ENCODE measurements at places on chromosomes 11 and 22.

DNA sequence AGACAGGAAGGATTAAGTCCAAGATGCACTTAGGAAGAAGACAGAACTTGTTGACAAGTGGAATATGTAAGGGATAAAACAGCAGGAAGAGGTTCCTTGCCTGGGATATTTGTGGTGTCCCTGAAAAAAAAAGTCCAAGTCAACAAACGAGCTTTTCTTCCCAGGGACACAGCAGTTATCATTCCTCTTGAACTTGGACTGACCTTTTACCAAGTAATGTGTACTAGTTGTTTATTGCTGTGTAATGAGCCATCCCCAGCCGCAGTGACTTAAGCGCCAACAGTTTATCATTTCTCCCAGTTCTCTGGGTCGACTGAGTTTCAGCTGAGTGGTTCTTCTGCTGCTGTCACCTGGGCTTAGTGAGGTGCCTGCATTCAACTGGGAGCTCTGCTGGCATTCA lies 37.0 kb downstream of the KREMEN1 start:
- DNase-seq, result no peak

DNA sequence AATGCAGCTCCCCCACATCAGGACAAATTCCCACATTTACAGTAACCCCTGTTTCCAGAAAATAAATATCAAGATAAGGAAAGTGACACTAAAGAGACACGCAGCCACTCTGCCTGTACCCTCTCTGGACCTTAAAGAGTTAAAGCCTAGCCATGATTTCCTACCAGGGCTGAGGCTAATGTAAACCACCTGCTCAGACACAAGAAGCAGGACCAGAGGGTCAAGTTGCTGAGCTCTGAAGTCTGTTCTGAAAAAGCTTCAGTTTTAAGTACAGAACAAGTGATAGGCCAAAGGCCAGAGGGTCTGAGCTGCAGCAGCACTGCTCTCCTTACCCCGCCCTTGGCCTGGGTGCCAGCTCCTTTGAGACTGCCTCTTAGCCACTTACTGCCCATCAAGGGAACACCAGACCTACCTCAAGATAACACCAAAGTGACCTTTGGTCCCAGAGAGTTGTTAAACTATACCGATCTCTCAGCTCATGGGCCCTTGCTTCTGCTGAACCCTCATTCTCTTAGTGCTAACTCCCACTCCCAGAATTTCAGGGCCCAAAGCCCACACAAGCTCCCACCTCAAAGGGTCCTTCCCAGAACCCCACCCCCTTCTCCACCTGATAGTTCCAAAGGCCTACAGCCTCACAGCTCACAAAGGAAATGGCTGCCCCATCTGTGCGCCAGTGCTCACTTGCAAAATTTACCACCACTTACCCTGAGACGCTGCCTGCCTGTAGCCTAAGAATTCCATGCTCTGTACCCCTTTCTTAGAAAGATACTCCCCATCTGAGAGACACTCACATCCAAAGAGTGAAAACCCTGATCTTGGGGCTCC lies 40.5 kb downstream of the IL18BP start:
- DNase-seq, result no peak

DNA sequence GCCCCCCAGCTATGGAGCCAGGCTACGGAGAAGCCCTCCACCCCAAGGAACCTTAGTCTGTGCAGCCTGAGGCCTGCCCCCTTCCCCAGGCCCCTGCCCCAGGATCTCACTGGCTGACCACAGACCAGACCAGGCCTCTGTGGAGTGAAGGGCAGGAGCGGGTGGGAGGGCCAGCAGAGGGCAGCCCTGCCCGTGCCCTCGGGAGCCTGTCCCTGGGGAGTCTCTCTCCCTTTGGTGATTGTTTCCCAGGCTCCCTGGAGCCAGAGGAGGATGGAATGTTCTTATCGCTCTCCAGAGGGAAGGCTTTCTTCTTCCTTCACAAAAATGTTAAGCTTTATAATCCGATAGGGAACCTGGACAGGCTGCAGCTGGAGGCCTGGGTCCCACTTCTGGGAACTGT lies 455.3 kb downstream of the SOX6 start:
- DNase-seq, result no peak

DNA sequence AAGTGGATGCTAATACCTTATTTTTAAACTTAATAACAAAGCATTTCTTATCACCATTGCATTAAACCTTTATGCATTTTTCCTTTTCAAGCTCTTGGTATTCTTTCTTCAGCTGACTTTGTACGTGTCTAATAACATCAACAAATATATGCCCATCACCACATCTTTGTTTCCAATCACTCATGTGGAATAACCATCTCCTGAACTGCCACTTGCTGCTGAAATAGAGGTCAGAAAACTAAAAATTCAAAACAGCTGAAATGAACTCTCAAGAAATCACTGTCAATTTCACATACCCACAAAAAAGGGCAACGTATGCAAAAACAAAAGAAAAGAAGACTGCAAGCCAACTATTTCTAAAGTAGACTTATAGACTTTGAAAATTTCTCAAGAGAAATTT lies 7.4 kb downstream of the MSANTD4 start:
- no peak for DNase-seq

GRCh38 chr22:27475548-27475897 lies 326.0 kb downstream of the MN1 start:
- no peak for DNase-seq

GRCh38 chr22:28207281-28208030 lies 288.4 kb upstream of the PITPNB start:
- DNase-seq, result no peak

DNA sequence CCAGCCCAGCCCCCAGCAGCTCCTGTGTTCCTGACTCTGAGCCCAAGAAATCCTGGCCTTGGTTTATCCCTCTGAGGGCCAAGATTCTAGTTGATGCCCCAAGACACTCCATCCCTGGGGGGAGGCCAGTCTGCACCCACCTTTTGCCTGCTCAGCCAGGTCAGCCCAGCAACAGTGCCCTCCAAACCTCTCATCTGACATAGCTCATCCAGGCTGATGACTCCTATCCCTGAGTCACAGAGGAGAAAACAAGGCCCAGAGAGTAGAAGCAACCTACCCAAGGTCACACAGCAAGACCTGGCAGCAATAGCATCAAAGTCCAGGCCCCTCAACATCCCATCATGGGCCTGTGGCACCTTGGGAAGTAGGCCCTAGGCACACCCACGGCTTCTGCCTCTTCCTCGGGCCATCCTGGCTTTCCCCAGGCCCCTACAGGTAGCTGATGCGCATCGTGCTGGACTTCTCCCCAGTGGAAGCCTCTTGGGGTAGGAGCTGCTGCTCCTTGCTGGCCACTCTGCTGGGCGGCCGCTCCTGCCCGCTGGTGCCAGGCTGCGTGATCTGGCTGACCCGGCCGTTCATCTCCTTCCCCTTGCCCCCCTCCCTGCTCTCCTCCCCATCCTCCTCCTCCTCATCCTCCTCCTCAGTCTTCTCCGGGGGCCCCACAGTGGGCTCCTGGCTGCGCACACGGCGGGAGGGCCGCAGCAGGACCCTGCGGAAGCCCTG lies 6.0 kb downstream of the SSTR3 start:
- no peak for DNase-seq

DNA sequence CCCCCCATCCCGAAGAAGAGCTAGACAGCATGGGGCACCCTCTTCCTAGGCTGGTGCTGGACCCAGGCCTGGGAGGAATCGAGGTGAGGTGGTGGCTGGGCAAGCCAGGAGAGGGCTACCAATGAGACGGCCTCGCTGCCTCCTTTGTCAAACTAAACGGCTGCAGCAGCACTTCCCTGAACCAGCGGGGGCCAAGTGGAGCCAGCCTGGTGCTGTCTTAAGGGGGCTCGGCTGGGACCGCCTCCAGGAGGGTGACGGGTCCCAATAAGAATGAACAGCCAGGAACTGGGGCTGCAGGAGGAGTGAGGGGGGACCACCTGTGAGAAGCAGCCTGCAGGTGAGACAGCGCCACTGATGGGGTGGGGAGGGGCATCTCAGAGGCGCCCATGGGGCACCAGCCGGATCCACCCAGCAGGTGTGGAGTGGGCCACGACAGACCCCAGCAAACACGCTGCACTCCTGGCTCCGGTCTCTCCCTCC lies 17.1 kb downstream of the IFT27 start:
- no peak for DNase-seq

GRCh38 chr22:17562906-17563870 lies at the start of gene SLC25A18:
SLC25A18 (plus strand) TSS chr22:17563498; CDS start chr22:17579945, 16,447 bp downstream.
- DNase-seq, result no peak

GRCh38 chr11:3074912-3075589 lies 17.8 kb upstream of the CARS1 start:
- DNase-seq, result peak; percentile 63

DNA sequence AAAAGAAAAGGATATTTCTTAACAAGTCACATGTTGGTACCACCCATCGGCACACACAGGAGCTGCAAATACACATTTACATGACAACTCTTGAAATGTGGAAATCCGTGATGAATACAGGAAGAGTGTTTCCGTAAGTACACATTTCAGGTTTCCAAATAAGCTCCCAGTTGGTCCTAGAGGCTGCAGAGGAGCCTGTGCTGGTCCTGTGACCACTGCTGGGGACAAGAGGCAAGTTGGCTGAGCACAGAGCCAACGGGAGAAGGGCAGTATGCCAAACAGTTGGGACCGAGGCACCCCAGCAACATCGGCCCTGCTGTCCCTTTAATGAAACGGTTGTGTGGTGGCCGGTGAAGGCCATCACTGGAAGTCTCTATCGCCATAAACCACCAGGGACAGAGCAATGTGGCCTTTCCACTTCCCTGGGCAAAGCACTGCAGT lies 38.5 kb upstream of the ARFGAP3 start:
- no peak for DNase-seq

DNA sequence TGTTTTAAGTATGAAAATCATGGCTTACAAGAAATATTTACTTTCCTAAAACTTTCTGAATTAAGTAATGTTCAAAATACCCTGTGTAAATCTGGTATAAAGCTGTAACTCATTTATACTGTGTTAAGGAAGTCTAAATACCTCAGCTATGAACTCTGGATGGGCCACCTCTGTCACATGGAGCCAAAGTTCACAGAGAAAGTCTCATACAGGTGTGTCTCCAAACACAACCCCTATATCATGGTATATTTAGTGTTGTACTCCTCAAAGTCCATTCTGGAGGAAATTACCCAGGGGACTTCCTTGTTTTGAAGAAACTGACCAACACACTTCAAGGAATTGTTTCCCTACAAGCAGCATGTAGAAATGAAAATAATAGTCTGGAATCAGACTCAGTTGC lies 909.2 kb upstream of the TENM4 start:
- no peak for DNase-seq

GRCh38 chr11:46456269-46457001 lies 64.9 kb upstream of the CHRM4 start:
- no peak for DNase-seq

DNA sequence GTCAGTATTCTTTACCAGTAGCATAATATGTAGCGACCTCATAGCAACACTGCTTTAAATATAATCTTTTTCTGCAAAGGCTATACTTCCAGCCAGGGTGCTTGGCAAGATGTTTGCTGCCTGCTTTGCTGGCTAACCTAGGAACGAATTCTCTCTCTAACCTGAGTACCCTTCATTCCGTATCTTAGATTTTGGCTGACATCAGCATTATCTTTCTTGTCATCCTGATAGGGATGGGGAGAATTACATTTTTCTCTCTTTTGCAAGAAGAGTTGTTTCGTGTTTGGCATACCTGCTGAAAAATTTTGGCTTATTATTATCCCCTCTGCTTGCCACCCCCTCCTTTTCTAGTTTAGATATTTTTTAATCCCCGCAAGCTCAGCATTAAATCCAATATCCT lies 91.2 kb upstream of the CLMP start:
- no peak for DNase-seq

- DNase-seq, result no peak
Observed at GRCh38 chr22:30118291-30118690, 38.0 kb downstream of the HORMAD2 start.

DNA sequence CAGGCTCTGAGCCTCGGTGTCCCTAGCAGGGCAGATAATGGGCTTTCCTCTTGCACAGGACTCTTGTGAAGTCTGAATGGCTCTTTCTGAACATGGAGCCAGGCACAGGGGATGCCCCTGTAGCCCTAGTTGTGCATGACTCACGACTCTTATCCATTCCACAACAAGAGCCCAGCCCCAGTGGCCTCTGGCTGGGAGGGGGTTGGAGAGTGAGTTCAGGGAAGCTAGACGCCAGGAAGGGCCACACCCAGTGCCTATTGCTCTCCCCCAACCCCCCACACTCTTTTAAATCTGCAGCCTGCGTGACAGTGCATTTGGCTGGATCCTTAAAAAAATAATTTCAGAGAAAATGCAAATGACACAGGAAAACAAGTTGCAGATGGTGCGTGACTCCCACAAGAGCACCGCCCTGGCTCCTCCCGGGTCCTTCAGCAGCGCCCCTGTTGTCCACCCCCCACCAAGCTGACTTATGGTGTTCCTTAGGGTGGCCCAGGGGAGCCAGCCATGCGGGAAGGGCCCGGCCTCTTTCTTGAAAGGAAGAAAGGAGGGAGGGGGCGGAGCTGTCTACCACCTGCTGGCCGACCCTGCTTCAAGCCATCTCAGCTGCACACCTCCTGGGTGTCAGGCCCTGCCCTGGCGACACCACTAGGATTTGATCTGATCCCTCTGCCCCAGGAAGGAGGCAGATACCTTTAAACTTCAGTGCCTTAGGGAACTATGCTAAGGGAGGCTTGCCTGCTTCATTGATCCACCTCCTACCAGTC lies 74.7 kb downstream of the MN1 start:
- no peak for DNase-seq

DNA sequence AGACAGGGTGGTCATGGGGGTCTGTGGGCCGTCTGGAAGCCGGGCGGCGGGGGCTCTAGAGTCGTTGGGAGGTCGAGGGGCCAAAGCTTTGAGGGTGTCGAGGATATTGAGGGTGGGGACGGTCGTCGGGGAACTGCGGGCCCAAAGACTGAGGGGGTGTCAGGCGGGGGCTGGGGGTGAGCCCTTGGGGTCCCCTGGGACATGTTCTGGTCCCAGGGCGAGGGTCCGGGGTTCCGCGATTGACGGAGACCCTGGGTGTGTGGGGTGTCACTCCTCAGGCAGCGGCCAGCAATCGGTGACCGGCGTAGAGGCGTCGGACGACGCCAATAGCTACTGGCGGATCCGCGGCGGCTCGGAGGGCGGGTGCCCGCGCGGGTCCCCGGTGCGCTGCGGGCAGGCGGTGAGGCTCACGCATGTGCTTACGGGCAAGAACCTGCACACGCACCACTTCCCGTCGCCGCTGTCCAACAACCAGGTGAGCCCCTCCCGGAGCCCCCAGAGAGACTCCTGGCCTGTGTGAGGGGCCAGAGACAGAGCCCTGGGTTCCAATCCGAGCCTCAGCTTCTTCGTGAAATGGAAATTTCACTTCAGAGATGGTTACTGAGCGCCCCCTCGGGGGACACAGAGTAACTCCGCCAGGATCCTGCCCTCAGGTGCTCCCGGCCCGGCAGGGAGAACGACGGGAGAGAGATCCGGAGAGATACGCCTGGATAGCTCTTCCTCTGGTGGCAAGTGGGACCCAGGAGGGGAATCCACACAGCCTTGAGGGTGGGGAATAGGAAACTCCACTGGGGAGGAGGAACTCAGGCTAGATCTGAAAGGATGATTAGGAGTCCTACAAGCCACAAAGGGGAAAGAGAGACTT lies 714 bp downstream of the SDF2L1 start:
- DNase-seq, result peak; percentile 63

DNA sequence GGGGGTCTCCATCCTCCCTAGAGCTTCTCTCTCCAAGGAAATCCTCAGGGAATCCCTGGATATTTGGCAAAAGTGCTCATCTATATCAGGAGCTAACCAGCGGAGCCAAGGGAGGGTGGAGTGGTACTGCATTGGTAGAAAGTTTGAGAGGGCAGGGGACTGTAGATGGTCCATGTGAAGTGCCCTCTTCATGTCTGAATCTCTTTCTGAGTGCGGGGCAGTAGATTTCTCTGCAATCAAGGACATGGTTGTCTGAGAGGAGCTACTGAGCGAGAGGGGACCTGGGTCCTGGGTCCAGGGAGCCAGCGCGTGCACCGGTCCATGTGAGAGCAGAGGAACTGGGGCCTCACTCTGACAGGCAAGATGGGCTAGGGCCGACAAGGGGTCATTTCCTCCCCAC lies 701 bp downstream of the DIXDC1 start:
- no peak for DNase-seq

Measured in NCI-H345 (cell line).